ENCODE measurements at places on chromosomes 4 and X.
A peak's percentile ranks its signal among the peaks of the same experiment; 100 is the strongest.

GRCh38 chr4:76546327-76546726 is 111.3 kb downstream of the SHROOM3 start:
- DNase-seq = no peak

DNA sequence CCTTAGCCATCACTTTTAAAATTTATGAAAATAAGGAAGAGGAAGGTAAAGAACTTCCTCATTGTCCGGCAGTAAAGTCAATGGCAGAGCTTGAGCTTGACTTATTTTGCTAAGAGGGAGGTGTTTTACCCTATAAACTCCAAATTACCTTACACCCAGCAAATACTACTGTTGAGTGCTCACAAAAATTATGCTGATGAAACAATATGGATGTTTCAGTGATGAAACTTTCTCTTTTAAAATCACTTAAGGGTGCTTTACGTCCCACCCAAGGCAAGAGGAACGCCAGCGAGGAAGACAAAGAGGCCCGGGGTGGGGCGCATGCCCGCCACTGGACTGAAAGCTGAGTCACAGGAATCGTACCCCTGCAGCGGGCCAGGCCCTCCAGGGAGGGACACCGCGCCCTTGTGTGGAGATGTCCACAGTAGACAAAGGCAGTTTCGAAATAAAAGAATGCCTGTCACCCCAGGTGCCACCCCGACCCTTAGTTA is 560 bp upstream of the TMSB4X start:
- DNase-seq = no peak

DNA sequence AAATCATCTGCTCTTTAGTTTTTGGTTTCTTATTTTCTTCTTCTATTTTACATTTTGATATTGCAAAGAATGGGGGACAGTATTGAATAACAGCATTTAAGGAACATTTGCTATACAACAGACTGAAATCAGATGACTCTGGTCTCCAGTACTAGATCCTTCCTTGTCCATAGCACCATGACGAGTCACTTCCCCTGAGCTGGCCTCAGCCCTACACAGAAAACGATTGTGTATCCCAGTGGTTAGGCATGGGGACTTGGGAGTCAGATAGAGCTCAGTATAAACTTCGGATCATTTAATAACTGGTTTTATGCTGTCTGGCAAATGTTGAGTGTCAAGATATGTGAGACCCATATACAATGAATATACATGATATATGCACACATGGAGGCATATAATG is 44.7 kb upstream of the BEX4 start:
- no peak for DNase-seq

GRCh38 chr4:76088719-76089118 is 14.2 kb downstream of the ART3 start:
- DNase-seq = no peak

GRCh38 chrX:134172588-134173259 is 64.3 kb upstream of the CCDC160 start:
- DNase-seq = peak; percentile 26

- DNase-seq = no peak
Measured at GRCh38 chrX:109952985-109953905, 49.7 kb upstream of the TMEM164 start.

DNA sequence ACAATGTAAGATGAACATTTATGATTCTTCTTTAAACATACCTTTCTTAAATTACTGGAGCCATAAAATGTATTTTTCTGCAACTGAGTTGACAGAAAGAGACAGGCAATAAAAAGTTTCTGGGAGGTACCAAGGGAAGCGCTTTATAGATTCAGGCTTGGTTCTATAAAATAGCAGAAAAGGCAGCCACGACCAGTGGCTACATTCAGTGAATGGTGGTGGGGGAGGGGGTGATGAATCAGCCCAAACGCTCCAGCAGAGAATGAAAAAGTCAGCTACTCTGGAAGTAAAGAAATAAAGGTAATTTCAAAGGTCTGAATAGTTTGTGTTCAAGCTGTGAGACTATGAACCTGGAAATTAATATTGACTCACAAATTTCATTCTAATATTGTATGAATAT is 456.1 kb downstream of the KCTD8 start:
- no peak for DNase-seq

- DNase-seq = peak; percentile 1
Measured at GRCh38 chr4:185304944-185305690, 90.6 kb downstream of the LRP2BP start.

DNA sequence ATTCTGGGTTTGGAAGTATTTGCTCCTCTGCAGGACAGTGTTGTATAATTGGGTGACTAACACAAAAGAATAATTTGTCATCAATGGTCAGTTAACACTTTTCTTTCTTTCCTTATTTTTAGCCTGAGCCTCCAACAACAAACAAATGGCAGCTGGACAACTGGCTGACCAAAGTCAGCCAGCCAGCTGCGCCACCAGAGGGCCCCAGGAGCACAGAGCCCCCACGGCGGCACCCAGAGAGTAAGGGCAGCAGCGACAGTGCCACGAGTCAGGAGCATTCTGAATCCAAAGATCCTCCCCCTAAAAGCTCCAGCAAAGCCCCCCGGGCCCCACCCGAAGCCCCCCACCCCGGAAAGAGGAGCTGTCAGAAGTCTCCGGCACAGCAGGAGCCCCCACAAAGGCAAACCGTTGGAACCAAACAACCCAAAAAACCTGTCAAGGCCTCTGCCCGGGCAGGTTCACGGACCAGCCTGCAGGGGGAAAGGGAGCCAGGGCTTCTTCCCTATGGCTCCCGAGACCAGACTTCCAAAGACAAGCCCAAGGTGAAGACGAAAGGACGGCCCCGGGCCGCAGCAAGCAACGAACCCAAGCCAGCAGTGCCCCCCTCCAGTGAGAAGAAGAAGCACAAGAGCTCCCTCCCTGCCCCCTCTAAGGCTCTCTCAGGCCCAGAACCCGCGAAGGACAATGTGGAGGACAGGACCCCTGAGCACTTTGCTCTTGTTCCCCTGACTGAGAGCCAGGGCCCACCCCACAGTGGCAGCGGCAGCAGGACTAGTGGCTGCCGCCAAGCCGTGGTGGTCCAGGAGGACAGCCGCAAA is 106.0 kb downstream of the KLHL8 start:
- DNase-seq = no peak

DNA sequence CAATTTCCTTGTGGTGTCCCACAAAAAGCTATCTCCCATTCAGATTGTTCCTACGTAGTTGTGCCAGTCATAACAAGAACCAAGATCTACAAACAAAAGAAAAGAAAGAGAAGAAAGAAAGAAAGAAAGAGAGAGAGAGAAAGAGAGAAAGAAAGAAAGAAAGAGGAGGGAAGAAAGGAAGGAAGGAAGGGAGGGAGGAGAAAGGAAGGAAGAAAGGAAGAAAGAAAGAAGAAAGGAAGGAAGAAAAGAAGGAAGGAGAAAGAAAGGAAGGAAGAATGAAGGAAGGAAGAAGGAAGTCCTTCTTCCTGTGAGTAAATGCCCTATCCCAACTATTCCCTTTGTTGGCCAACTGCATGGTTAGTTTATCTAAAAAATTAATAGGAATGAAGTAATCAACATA is 366.0 kb downstream of the DHRSX start:
- no peak for DNase-seq

GRCh38 chrX:131778269-131779218 is 234.7 kb downstream of the OR13H1 start:
- DNase-seq = no peak

DNA sequence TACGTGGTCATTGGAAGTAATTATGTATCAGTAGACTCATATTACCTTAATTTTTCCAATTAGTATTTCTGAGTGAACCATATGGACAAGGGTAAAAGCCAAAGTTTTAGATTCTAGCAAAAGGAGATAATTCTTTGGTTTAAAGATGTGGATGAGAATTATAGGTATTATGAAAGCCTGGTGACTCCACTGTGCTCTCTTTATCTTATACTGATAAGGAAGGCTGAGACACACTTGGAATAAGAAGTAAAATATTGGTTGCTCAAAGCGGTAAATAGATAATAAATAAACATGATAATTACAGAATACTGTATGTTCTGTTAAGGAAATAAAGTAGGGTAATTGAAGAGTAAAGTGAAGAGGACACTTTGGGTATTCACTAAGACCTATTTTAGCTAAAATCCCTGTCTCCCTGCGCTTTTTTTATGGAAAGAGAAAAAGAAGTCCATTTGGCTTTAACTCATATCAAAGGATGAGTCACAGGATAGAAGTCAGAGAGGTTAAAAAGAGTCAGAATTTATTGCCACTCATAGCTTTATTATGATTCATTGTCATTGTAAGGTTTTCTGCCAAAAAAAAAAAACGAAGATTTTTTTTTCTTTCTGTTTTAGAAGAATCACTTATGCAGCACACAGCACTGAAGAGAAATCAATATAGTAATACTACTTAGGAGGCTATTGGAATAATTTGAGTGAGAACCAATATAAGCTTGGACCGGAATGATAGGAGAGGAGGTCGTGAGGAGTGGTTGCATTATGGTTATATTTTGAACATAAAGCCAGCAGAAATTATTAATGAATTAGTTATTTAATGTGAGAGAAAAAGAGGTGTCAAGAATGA is 2463.1 kb downstream of the ARAP2 start:
- no peak for DNase-seq

GRCh38 chr4:52912608-52913007 is 50.5 kb downstream of the RASL11B start:
- DNase-seq = no peak

DNA sequence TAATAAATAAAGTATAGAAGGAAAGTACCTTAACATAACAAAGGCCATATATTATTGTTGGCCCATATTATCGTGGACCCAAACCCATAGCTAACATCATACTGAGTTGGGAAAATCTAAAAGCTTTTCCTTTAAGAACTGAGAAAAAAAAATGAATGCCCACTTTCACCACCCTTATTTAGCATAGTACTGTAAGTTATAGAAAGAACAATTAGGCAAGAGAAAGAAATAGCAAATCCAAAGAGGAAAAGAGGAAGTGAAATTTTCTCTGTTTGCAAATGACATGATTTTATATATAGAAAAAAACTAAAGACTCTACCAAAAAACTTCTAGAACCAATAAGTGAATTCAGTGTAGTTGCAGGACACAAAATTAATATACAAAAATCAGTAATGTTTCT is 1854.6 kb downstream of the PCDH7 start:
- no peak for DNase-seq

DNA sequence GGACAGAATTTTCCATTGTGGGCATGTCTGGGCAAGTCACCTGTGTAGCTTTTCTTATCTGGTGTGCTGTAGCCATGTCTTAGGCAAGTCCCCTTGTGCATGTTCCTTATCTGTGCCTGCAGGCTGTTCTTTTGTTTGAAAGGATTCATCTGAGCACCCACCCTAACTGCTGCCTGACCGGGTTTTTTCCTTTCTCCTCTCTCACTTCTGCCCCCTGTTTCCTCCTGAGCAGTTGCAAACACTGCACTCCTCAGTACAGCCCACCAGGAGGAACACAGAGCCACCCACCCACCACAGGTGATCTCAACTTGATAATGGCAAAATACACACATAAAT is 29.2 kb upstream of the IL9R start:
- no peak for DNase-seq

- DNase-seq = no peak
Measured at GRCh38 chr4:82403725-82404124, 26.5 kb downstream of the HNRNPDL start.

- no peak for DNase-seq
Measured at GRCh38 chr4:61520681-61521160, 320.6 kb downstream of the ADGRL3 start.

- DNase-seq = no peak
Measured at GRCh38 chr4:16809943-16810342, 88.5 kb downstream of the LDB2 start.

DNA sequence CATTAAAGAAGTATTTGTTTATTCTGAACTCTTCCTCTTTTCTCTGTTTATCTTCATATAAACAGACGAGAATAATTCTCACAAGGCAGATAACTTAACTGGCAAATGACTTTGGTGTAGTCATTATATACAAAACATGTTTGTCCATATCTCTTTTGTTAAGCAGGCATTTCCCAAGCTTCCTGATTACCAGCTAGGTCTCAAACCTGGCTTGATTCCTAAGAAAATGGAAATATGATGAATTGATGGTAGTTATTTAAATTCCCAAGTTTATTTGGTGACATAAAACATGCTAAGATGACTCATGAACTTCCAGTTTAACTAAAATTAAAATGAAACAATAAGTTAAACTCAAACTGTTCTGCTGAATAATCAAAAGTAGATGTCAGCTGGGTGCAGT is 96.8 kb downstream of the ARSJ start:
- DNase-seq = no peak

GRCh38 chrX:124190440-124190839 is 142.0 kb upstream of the TEX13D start:
- no peak for DNase-seq

DNA sequence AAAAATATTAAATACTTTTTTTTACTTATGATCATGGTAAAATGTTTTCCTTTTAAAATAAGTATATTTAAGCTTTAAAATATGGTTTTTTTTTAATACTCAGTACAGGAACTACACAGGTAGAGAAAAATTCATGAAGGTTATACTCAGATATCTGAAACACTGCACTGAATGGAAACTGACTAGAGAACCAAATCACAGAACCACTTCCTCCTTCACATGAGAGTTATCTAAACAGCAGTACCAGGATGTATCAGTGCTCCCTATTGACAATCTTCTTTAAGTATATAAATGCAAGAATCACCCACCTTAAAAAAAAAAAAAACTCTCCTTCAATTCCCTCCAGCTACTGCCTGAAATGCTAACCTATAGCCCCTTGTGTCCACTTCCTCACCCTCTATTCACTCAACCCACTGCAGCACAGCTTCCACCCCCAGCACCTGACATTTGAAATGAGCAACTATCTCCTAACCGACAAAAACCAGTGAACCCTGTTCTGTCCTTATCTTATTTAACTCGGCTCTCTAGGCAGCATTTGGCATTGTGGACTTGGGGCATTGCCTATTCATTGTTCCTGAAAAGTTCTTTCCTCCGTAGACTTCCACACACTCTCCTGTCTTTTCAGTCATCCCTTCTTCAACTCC is 9.1 kb downstream of the SLC7A3 start:
- no peak for DNase-seq

- DNase-seq = no peak
Measured at GRCh38 chrX:153334654-153335295, 822 bp downstream of the ZNF275 start.

- DNase-seq = no peak
Measured at GRCh38 chr4:74117024-74117534, 18.1 kb upstream of the CXCL2 start.

GRCh38 chr4:124754681-124755080 is 42.1 kb upstream of the ANKRD50 start:
- no peak for DNase-seq

DNA sequence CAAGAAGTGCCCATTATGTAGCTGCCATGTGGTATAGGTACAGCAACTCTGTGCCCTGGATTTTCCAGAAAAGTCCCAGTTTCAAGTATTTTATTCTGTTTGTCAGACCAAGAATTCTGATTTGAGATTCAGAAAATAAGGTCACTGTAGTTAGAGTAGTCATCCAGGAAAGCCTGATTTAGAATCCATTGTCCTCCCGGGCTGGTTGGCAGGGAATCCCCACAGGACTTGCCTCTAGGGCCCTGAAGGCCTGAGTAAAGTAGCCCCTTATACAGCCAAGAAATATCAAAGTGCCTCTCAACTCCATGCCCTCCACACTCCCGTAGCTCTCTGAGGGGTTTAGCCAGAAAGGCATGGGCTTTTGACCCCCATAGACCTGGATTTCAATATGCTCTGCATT is 36.3 kb downstream of the RTL5 start:
- no peak for DNase-seq

Measured in stimulated activated CD4-positive, alpha-beta T cell treated with anti-CD3 and anti-CD28 coated beads, Interleukin-2, amount 100 ng/mL, for 48 hours (primary cell).